ENCODE measurements at places on chromosomes 3 and 15. TPM values are rescaled to one million over a fixed set of nuclear protein-coding genes. Genes with fewer than 3 reads are reported as not detected.

AGBL1 gene
- not detected for total RNA-seq

NRROS gene
- 8.5 TPM for total RNA-seq

GCNT3 gene
- not detected for total RNA-seq

GOLGA8Q gene
- 0.22 TPM for total RNA-seq

ITPKA gene
- total RNA-seq, result 0.11 TPM

RHOV gene
- under 0.01 TPM for total RNA-seq

ROBO2 gene
- not detected for total RNA-seq

ACP3 gene
- not detected for total RNA-seq

ADCY5 gene
- 0.43 TPM for total RNA-seq

ADIPOQ gene
- not detected for total RNA-seq

SLC9C1 gene
- 0.11 TPM for total RNA-seq

SMCO1 gene
- not detected for total RNA-seq

IRAK2 gene
- total RNA-seq, result 61.1 TPM

C2CD4A gene
- total RNA-seq, result 2.3 TPM

CHDH gene
- total RNA-seq, result 0.11 TPM

P2RY13 gene
- not detected for total RNA-seq

ANKRD34C gene
- not detected for total RNA-seq

ZNF860 gene
- total RNA-seq, result 1.5 TPM

SCN5A gene
- 9.8 TPM for total RNA-seq

SLC28A1 gene
- total RNA-seq, result not detected

P3H2 gene
- total RNA-seq, result 15.8 TPM

ALPK3 gene
- 29.4 TPM for total RNA-seq

TMEM40 gene
- not detected for total RNA-seq

SLC4A7 gene
- 56.6 TPM for total RNA-seq

PDIA3 gene
- 147 TPM for total RNA-seq

PARP15 gene
- 0.11 TPM for total RNA-seq

DPPA2 gene
- total RNA-seq, result not detected

ZNF80 gene
- not detected for total RNA-seq

PRSS50 gene
- not detected for total RNA-seq

CASR gene
- not detected for total RNA-seq

BTLA gene
- not detected for total RNA-seq

SCAMP5 gene
- 11.8 TPM for total RNA-seq

LTK gene
- 0.09 TPM for total RNA-seq
